ENCODE measurements at places on chromosomes 13 and 19. TPM values are rescaled to one million over a fixed set of nuclear protein-coding genes. Genes with fewer than 3 reads are reported as not detected.

DNA sequence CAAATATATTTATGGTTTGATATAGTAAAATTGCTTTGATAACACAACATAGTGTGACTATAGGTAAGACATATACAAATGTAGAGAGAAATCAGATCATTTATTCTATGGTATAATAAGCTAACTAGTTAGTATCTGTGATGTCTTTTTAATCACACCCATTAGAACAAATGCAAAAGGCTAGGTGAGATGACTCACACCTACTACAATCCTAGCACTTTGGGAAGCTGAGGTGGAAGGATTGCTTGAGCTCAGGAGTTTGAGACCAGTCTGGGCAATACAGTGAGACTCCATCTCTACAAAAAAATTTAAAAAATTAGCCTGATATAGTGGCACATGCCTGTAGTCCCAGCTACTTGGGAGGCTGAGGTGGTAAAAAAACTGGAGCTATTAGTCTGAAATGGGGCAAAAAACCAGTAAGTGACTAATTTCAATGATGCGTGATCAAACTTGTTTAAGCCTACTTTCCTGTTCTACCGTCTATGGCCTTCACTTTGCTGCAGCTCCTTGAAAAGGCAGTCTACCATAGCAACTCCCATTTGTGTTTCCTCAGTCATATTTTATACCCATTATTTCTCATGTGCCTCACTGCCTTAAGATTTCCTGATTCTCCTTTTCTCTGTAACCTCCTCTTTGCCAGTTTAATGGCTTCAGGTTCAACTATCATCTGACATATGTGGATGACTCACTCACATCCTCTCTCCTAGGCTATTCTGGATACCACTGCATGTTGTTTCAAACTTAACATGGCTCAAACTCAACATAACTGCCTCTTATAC is 12.5 kb downstream of the ALG5 start:
- no peak for DNase-seq
- H3K4me1 ChIP-seq = peaks cover 5% of the 10 kb centered on the region
- H3K27ac ChIP-seq = no peak overlapping the region

Gene ADGRE3
- not detected for total RNA-seq

- H3K27ac ChIP-seq = no peak overlapping the region
- no peaks in the 10 kb centered on the region for H3K27me3 ChIP-seq
- H3K4me1 ChIP-seq = no peaks in the 10 kb centered on the region
- no peak for DNase-seq
- no peak overlapping the region for H3K4me3 ChIP-seq
Measured at GRCh38 chr19:21709464-21709863, 57.9 kb downstream of the ZNF100 start.

DNA sequence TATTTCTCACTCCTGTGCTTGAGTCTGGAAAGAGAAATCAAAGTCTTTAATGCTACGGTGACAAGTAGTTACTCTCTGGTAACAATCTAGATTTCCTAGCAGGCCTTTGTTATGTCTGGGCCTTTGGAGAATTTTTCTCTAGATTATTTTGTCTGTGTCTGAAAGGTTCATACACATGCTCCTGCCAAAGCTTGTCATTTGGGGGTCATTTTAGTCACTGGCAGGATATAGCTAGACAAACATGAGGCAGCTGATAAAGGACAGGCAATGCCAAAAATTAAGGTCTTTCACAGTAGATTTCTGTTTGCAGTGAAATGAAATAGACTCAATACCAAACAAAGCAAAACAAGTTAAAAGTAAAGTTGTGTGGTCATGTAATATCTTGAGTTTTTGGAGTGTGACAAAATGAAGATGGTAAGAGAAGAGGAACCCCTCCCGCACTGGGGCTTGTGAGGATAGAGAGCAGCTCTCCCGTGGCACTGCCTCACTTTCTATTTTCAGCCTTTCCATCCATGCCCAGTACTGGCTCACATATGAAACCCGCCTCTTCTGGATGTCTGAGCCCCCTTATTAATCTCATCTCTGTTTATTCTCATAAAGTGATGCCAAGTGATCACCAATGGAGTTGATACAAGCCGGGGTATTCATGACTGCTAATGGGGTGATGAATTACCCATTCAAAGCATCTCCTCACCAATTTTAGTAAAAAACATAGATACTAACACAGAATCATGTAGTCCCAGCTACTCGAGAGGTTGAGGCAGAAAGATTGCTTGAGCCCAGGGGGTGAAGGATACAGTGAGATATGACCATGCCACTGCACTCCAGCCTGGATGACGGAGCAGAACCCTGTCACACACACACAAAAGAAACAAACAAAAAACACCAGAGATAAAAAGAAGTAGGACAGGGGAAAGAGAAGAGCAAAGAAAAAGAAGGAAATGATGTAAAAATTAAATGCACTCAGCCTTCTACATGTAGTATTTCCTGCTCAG is 389.3 kb downstream of the FGF14 start:
- DNase-seq = no peak
- H3K27me3 ChIP-seq = no peaks in the 10 kb centered on the region
- H3K36me3 ChIP-seq = peaks cover 2% of the 10 kb centered on the region
- H3K4me1 ChIP-seq = no peaks in the 10 kb centered on the region

Gene ZNF573
- total RNA-seq = 37.8 TPM

DNA sequence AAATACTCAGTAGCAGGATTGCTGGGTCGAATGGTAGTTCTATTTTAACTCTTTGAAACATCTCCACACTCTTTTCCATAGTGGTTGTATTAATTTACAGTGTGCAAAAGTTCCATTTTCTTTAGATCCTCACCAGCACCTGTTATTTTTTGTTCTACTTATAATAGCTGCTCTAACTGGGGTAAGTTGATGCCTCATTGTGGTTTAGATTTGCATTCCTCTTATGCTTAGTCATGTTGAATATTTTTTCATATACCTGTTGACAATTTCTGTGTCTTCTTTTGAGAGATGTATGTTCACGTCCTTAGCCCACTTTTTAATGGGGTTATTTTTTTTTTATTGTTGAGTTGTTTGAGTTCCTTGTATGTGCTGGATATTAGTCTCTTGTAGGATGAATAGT is 144.6 kb downstream of the NBEA start:
- H3K27ac ChIP-seq = no peak overlapping the region
- peaks cover 43% of the 10 kb centered on the region for H3K36me3 ChIP-seq
- H3K4me1 ChIP-seq = no peaks in the 10 kb centered on the region
- no peak overlapping the region for H3K4me3 ChIP-seq

DNA sequence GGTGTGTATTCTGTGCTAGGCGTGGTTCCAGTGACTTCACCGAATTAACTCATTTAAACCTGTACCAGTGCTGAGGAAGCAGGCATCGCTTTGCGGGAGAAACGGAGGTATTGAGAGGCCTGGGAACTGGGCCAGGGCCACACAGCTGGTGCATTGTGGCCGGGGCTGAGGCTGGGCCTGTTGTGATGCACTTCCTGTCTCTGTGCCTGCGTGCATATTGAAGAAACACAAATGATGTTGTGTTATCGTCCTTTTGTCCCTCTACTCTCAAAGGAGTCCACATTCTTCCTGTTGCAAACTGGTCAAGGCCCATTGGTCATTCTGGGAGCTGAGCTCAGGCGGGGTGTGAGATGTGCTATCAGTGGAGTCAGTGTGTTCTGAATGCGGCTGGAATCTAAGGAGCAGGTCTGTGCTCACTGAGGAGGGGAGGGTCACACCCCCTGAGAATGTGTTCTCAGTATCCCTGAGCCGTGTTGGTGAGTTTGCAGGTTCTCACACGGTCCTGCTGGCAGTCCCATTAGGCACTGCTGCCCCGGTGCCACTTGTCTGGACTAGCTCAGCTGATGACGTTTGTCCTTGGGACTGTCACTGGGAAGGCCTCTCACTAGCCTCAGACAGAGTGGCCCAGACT is 62.1 kb downstream of the ARHGEF7 start:
- DNase-seq = peak; percentile 31
- H3K27ac ChIP-seq = peak overlapping the region; percentile 98
- peaks cover 17% of the 10 kb centered on the region for H3K36me3 ChIP-seq
- H3K4me3 ChIP-seq = peak overlapping the region; percentile 78

Gene LRRC63
- total RNA-seq = 0.52 TPM

Gene GZMM
- 55.9 TPM for total RNA-seq

Gene OR10H1
- total RNA-seq = not detected

DNA sequence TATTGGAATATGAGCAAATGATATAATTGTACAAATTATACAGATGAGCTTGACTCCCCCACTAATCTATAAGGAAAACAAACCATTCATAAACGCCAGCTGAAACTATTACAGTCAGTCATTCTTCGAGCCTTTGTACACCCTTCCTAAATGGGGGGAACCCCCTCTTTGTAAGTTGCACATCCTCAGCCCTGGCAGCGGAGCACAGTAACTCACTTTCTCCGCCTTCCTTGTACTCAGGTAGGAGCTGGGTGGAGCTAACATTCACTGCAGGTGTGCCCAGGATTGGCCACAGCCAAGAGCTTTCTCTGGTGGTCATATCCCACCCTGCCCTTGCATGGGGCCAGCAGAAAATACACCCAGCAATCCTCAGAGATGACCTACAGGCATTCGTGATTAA is 28.6 kb downstream of the PIN1 start:
- H3K27me3 ChIP-seq = no peaks in the 10 kb centered on the region
- H3K4me3 ChIP-seq = peak overlapping the region; percentile 67
- DNase-seq = no peak
- peak overlapping the region; percentile 96 for H3K27ac ChIP-seq

Gene DAND5
- total RNA-seq = not detected

GRCh38 chr19:5141850-5142724 is 173.2 kb downstream of the KDM4B start:
- H3K27ac ChIP-seq = no peak overlapping the region
- no peak overlapping the region for H3K4me3 ChIP-seq
- H3K27me3 ChIP-seq = no peaks in the 10 kb centered on the region
- DNase-seq = no peak
- no peaks in the 10 kb centered on the region for H3K36me3 ChIP-seq

DNA sequence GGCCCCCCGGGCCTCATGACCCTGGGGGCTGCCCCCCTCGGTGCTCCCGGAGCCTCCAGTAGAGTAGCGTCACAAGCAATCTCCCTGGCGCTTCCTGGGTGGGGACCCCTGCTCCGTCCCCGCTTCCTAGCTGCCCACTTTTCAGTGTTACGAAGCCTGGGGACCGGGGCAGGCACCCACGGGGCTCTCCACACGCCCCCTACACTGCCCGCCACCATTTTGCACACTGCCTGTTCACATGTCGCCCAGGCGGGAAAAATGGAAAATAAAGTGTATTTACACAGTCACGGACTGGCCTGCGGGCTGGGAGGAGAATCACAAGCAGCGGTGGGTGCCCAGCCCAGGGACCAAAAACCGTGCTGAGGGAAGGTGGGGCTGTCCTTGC is 9.5 kb downstream of the PRR36 start:
- H3K4me1 ChIP-seq = peaks cover 30% of the 10 kb centered on the region
- H3K4me3 ChIP-seq = no peak overlapping the region
- H3K27ac ChIP-seq = no peak overlapping the region
- H3K36me3 ChIP-seq = no peaks in the 10 kb centered on the region

DNA sequence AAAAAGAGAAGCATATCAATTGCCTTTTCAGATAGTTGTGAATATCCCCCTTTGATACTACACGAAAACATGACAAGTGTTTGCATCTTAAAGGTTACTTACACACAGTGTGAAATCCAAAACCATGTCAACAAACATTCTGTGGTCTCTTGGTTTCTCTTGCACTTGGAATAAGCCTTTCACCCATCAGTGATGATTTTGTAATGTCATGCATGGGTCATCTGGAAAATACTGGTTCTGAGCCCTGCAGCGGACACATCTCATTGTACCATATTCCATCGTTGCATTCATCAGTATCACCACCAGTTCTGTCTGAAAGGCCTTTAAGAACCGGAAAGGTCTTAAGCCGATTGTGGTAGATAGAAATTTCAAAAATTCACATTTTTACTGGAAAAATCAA is 65.4 kb upstream of the SOX1 start:
- no peak overlapping the region for H3K27ac ChIP-seq
- no peaks in the 10 kb centered on the region for H3K36me3 ChIP-seq

DNA sequence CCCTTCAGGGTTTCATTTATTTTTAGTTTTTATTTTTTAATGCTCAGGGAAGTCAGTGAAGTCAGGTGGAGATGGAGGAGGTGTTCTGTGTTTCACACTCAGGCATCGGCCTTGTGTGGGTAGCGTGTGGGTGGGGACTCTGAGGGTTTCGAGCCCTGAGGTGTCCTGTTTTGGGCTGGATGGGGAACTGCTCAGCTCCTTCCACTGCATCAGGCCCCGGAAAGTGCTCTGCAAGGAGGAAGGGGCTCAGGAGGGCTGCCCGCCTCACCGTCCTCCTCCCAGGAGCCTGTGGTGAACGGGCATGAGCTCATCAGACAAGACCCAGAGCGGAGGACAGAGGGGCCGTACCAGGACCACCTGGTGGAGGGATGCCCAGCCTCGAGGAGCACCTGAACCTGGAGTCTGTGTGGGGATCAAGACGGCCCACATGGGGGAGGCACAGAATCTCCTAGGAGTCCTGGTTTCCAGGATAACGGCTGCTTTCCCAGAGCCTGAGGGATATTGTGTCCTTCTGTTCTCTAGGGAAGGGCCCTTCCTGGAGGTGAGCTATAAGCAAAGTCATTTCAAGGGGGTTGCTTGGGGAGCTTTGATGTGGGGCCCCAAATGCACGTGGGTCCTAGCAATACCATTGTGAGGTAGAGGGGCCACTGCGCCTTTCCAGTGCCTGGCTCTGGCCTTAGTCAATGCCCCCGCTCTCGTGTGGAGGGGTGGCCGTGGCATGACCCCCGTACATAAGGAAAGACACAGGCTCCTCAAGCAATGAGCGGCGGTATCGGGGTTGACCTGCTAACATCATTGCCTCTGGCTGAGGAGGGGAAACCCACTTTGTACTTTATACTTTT is 13.5 kb upstream of the GAS6 start:
- H3K4me1 ChIP-seq = peaks cover 37% of the 10 kb centered on the region
- H3K4me3 ChIP-seq = no peak overlapping the region
- no peaks in the 10 kb centered on the region for H3K36me3 ChIP-seq
- DNase-seq = no peak
- no peak overlapping the region for H3K27ac ChIP-seq

DNA sequence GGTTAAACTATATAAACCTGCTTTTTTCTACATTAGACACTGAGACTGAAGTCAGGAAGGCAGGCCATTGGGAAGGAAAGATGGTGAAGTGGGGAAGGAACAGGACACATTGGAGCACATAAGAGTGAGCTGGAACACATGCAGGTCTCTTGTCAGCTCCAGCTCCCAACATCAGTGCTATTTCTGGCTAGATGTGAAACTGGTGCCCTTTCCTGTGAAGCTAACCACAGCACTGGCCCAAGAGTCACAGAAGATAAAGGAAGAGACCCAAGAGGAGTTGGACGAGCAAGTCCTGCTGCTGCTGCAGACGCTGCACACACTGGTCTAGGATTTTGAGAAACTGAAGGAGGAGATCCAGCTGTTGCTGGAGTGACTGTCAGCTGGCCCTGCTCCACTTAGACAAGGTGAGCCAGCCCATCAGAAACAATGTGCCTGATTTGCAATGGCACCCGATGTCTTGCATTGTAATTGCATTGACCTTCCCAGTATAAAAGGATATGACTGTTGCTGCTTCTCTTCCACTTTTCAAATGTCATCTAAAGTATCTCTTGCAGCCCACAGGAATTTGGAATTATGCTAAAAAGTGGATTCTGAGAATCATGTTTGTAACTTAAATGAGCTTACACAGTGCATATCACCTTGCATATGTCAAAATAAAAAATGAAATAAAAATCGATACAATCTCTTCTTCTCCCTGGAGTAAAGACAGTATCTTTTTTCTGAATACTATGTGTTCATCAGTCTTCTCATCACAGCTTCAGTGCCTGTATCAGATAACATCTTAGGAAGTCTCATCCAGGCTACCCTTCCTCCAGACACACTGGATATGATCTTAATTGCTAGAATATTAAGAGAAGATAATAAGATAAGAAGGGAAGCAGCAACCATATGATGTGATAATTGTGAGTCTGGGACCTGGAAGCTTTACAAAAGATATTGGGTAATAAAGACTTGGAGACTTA is 230.7 kb upstream of the SPRY2 start:
- no peaks in the 10 kb centered on the region for H3K36me3 ChIP-seq
- peaks cover 1% of the 10 kb centered on the region for H3K27me3 ChIP-seq
- no peak for DNase-seq
- H3K4me3 ChIP-seq = no peak overlapping the region
